ENCODE measurements at places on chromosomes 2 and 18.

DNA sequence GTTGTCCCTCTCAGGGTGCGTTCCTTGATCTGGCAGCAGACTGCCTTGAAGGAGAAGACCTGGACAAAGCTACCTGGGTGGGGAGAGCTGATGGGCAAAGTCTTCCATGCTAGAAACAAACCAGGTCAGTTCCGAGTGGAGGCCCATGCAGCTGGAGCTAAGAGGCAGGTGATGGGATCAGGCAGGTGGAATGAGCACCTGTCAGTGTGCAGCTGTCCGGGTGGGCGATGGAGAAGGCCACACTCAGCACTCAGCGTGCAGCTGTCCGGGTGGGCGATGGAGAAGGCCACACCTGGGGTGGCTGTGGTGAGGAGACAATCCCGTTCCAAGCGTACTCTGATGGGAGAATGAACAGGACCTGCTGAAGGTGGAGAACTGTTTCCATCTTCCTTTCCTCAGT is 237.3 kb upstream of the MYT1L start:
- no peak for DNase-seq

- no peak for DNase-seq
Observed at GRCh38 chr2:86140969-86141392, 34.9 kb downstream of the PTCD3 start.

GRCh38 chr2:32946314-32947075 is at the start of gene LTBP1:
Gene LTBP1 (plus strand): TSS chr2:32946953. CDS start chr2:32947325, 372 bp downstream.
- peak; percentile 55 for DNase-seq

GRCh38 chr18:9366126-9366714 is 31.6 kb downstream of the TWSG1 start:
- peak; percentile 84 for DNase-seq

DNA sequence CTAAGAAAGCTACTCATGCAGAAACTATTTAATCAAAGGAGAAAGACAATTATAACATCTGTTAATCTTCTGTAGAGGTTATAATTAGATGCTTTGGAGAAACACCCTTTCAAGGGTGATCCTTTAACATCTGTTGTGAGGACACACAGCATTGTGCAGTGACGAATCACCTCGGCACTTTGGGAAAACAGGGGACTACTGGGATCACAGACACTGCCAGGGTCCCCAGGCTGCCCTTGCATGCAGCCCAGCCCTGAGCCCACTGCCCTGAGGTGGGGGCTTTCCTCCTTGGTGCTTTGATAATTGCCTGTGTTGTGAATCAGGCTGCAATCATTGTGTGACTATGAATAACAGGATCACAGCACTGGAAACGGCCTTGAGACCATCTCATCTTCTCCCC is 10.6 kb downstream of the NCKAP5 start:
- no peak for DNase-seq

- DNase-seq, result no peak
Observed at GRCh38 chr2:287911-288757, at the start of gene ALKAL2. Gene ALKAL2 (minus strand): TSS chr2:288091. CDS start chr2:287835, 256 bp downstream.

- no peak for DNase-seq
Observed at GRCh38 chr2:99181624-99182000, 628 bp downstream of the MRPL30 start.

- no peak for DNase-seq
Observed at GRCh38 chr2:176140513-176141317, 10.6 kb upstream of the HOXD4 start.

GRCh38 chr2:190535121-190535439 is 558 bp upstream of the NEMP2 start:
- DNase-seq, result no peak

- DNase-seq, result no peak
Observed at GRCh38 chr18:13126966-13127598, 91.5 kb upstream of the LDLRAD4 start.

- DNase-seq, result no peak
Observed at GRCh38 chr2:224014336-224014735, 24.8 kb downstream of the SERPINE2 start.

DNA sequence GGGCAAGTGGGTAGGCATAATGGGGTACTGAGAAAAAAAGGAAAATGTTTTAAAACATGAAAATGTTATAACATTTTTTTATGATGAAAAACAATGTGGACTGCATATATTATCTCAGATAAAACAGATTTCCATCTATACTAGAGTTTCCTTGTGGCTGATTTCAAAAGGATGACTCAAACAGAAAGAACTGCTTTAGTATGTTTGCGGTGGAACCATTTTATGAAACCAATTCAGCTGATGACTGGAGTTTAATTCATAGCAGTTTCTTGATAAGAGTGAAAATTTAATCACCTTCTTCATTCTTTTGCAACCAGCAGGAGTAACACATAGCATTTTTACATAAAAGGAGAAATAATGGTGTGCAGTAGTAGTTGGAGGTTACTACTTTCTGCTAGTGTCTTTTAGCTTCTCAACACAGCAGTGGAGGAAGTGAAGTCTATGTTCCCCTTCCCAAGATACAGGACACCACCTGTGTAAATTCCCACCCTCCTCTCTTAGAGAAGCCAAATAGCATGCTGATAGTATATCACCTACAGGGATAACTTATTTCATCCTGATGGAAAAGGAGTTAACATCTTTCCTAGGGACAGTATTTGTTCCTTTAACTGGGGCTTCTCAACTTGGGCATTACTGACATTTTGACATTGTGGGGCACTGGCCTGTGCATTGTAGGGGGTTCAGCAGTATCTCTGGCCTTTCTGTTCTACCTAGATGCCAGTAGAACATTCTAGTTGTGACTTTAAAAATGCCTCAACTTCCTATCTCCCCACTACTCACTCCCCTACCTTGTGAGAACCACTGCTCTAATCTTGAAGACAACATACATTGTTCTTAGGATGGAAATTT is 29.9 kb downstream of the PELI1 start:
- no peak for DNase-seq

GRCh38 chr2:206635015-206635414 is 7.3 kb upstream of the FAM237A start:
- no peak for DNase-seq

- no peak for DNase-seq
Observed at GRCh38 chr2:225156853-225157451, 114.7 kb upstream of the DOCK10 start.

GRCh38 chr2:216275890-216276289 is 96.4 kb downstream of the MARCHF4 start:
- no peak for DNase-seq

DNA sequence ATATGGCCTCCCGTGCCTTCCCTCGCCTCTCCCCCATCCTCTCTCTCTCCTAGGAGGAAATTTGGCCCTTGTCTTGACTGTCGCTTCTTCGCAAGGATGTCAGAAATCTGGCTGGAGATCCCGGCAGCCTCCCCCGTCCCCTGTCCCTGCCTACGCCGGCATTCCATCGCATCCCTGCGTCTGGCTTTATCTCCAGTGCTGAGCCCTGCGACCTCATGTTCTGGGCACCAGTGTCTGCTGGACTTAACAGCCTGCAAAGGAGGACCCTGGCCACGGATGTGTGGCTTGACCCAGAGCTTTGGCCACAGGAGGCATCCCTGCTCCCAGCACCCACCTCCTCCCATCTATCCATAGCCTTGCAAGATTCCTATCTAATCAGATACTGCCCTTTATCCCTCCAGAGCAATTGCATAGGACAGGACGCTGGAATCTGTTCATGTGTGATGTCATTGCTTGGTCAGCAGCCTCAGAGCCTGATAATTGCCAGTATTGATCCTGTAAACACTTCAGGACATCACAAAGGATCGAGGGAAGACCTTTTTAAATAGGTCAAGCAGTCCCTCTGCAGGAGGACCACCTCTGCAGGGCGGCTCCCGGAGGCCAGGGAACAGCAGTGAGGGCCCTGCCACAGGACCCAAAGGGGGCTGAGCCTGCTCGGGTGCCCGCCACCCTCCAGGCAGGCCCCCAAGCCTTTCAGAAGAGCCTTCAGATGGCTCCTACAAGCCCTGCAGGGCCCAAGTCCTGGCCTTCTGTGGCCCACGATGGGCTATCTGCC is 168.2 kb downstream of the TWIST2 start:
- no peak for DNase-seq

DNA sequence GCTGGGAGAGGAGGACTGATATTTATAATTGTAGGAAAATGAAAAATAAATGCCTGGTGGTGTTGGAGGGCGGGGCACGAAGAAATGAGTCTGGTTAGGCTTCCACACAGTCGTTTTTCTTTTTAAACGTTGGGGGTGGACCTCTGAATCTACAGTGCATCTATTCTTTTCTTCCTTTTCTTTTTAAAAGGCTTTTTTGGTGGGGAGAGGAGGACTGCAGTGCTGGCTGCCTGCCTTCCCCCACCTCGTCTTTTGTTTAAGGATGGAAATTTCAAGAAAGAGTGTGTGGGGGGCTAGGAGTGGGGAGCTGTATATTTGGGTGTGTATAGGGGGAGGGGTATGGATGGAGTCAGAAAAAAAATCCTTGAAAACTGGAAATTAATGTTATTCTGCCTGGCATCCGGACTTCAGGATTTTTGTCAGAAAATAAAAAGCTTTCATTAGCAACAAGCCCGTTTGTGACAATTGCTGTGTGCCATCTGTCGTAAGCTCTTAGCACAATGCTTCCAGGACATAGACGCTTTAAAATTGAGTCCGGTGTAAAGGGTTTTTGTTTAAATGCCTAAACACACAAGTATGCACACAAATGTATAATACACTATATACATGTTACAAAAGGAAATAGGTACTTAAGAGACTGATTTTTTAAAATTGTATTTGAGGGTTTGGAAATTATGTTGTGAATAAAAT is 1.1 kb downstream of the MAP2 start:
- DNase-seq, result no peak

DNA sequence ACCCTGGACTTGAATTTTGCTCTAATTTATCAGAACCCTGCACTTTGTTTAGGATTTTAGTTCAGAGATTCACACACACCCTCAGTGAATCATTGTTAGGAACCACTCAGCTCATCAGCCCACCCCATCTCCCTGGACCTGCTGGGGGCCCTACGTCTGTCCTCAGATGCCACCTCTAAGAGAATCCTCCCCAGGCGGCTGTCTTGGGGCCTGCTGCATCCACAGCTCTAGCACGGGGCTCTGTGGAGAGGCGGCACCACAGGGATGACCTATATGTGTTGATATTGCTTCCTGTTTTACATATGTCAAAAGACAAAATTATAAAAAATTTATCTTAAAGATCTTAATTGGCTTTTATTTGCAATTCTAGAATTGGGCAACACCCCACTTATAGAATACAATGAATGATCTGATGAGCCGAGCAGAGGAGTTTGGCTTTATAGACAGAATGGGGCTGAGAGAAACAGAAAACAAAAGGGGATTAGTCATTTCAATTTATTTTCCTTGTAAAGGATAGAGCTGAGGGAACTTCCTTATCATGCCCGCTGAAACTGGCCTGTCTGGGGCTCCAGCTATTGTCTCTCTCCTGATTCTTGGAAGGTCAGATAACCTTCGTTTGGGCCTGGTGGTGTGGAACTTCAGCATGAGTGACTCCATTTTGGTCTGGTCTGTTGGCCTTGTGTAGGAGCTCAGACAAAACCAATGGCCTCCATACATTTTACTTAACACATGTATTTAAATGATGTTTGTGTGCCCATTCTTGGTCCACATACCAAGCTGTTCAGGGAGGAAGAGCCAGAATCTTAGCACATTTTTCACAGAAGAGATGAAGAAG is 1.4 kb downstream of the MYO7B start:
- no peak for DNase-seq

GRCh38 chr2:172431993-172432392 is 4.6 kb downstream of the ITGA6 start:
- DNase-seq, result no peak

DNA sequence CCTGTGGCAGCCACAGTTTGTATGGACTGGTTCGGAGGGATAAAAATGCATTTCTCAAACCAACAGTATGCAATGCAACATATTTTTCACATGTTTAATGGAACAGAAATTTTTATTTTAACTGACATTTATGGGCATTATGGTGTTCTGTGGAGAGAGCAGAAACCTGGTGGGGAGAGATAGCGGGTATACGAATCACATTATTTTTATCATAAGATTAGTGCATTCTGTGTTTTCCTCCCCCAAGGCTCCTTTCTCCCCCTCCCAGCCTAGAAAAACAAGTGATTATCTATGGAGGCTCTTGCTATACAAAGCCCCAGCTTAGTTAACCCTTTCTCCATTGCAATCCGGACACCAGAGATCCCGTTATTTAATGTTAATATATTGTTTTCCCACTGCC is 289.8 kb upstream of the PIK3C3 start:
- DNase-seq, result no peak

DNA sequence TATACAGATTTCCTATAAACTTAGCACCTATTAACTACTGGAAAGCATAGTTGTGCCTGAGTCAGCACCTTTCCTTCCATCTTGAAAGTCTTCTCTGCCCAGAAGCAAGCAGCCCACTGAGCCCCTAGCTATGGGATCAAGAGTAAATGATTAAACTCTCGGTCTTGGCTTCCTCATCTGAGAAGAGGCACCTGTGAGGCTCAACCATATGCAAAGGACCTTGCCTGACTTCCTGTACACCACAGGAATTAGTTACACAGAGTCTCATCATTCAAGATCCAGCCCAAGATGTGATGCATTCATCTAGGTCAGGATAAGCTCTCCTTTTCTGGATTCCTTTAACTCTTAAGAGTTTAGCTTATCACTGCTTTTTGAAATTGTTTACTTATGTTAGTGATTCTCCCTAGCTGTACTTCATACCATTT is 96.0 kb downstream of the CDH2 start:
- DNase-seq, result no peak

DNA sequence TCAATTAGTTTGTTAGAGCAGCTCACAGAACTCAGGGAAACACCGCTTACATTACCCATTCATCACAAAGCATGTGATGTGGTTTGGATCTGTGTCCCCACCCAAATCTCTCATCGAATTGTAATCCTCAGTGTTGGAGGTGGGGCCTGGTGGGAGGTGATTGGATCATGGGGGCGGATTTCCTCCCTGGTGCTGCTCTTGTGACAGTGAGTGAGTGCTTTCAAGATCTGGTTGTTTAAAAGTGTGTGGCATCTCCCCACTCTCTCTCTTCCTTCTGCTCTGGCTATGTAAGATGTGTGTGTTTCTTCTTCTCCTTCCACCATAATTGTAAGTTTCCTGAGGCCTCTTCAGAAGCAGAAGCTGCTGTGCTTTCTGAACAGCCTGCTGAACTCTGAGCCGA is 63.5 kb upstream of the AGPS start:
- no peak for DNase-seq

GRCh38 chr2:160934263-160934662 is 226.0 kb upstream of the TANK start:
- DNase-seq, result no peak

- no peak for DNase-seq
Observed at GRCh38 chr18:10497206-10497749, 28.5 kb upstream of the NAPG start.

DNA sequence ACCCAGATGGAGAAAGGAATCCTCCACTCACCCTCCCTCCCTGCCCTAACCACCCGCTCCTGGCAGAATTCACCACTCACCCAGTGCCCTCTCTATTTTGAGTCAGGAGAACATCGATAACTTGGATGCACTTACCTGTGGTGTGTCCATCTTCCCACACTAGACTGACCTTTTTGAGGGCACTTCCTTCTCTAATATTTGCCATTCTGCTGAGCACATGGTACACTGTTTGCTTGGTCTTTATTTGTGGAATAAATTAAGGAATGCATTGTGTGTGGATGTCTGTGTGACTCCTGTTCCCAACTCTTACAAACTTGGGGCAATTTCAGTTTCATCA is 133.7 kb downstream of the ACKR3 start:
- no peak for DNase-seq

- peak; percentile 51 for DNase-seq
Observed at GRCh38 chr2:85327160-85327821, 498 bp downstream of the TGOLN2 start.

Measured in C1 segment of cervical spinal cord (tissue), 14 donors.